Suppressor macrophage treated with lipopolysaccharide for 1 hour (primary cell): ENCODE measurements at places on chromosomes 5 and 9.
A peak's percentile ranks its signal among the peaks of the same experiment; 100 is the strongest.

GRCh38 chr5:139644001-139644456 is 4.1 kb upstream of the CXXC5 start:
- DNase-seq = no peak

- DNase-seq = no peak
Observed at GRCh38 chr5:1504069-1504595, 19.6 kb downstream of the LPCAT1 start.

- no peak for DNase-seq
Observed at GRCh38 chr5:78327761-78328510, 32.5 kb upstream of the SCAMP1 start.

GRCh38 chr9:90860826-90861225 is 59.2 kb downstream of the SYK start:
- DNase-seq = peak; percentile 89

GRCh38 chr9:92266486-92266885 is 27.0 kb downstream of the IARS1 start:
- no peak for DNase-seq

- no peak for DNase-seq
Observed at GRCh38 chr9:131470581-131470991, 32.1 kb upstream of the POMT1 start.

DNA sequence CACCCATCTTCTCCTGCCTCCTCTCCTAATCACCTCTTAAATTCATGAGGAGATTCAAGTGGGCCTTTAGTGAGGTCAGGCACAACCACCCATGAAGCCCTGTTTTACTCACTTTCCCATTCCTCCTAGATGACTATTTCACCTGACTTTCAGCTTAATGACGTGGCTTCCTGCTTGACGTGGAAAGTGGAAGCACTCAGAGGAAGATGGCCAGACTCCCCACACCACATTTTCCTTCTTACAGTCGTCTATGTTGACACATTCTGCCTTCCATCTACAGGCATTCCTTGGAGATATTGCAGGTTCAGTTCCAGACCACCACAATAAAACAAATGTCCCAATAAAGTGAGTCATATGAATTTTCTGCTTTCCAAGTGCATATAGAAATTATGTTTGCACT is 146.4 kb upstream of the TAS2R1 start:
- DNase-seq = no peak

DNA sequence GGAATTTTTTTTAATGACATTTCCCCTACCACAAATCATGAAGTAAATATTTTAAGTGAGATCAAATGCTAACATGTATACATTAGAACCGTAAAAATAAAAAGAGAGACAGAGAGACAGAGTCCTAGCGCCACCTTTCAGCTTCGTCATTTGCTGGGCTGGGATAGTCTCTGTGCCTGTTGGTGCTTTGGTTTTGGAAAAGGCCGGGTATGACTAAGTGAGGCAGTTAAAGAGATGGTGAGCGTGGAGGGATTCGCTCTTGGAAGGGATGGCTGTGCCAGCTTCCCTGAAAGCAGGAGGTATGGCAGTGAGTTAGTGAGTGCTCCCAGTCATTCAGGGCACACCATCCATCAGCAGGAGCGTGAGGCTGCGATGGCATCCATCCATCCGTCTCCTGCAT is 729.6 kb upstream of the WWC1 start:
- no peak for DNase-seq

DNA sequence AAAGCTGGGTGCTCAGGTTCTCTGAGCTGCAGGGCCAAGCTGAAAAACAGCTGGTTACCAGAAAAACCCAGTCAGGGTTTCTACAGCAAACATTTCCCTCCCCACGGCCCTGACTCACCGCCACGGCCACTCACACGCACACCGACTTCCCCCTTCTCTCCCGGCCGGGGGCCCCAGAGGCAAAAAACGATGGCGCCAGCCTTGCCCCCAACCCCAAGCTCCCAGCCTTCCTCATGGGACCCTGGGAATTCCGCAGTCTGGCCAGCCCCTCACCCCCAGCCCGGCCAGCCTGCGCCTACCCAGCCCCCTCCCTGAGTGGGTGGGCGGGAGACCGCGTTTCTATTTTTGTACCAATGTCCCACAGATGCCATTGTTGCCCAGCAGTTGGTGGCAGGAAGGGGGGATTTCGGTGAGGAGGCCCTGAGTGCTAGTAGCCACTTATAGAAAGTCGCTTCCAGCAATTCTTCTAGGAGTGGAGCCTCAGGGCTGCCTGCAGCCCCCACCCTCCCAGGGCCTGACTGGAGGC is 18.4 kb downstream of the ENG start:
- peak; percentile 93 for DNase-seq

DNA sequence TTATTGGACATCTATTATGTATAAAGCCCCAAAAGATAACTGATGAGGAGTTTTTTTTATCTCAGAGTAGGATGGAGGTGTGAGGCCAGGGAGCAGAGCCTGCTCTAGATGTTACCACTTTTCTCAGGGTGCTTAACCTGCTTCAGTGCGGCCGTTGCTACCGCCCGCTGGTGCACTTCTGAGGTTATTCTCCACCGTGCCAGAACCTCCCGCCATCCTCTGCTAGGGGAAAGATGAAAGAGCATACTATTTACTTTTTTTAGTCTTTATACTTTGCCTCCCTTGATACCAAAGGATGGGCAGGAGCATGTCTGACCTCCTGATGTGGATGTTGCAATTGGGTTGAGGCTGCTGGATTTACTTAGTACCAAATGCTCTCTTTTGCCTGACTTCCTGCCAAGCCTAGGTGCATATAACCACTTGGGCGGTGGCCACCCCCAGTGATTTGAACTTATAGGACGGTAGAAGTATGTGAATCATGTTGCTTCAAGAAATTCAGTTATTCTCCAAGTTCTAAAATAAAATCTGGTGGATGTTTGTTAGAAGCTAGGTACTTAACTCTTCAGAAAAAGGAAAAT is 71.1 kb upstream of the HSPB3 start:
- no peak for DNase-seq

DNA sequence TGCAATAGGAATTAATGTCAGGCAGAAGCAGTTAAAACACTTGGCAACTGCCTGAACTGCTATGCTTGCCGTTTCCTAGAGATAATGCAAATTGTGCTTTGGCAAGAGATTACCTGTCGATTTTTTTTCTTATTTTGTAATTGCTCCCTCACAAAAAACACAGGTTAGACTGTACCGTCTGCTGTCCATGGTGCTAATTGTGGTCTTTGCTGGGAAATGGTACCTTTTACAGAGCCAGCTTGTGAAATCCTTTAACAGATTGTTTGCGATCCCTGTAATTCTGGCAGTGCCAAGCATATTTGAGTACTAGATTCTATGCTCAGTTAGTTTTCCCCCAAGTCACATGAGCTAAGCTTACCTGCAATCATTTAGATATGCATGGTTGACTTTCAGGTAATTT is 2125.8 kb upstream of the WWC1 start:
- DNase-seq = no peak

GRCh38 chr5:82622205-82622604 is 344.1 kb upstream of the RPS23 start:
- no peak for DNase-seq

DNA sequence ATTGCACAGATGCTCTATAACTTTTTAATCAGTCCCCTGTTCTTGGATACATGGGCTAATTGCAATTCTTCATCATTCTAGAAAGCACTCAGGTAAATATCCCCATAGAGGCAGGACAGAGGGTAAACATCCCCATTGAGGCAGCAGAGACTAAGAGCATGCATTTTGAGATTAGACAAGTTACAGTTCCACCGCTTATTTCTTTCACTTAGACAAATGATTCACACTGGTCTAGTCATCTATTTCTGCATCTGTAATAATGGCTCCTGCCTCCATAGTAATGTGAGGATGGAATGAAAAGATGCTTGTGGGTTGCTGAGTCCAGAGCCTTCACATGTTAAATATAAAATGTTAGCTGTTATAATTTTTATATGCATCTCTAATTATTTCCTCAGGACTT is 276.9 kb downstream of the ARHGAP26 start:
- DNase-seq = no peak

GRCh38 chr5:1079961-1080360 is 31.9 kb downstream of the SLC12A7 start:
- DNase-seq = no peak

DNA sequence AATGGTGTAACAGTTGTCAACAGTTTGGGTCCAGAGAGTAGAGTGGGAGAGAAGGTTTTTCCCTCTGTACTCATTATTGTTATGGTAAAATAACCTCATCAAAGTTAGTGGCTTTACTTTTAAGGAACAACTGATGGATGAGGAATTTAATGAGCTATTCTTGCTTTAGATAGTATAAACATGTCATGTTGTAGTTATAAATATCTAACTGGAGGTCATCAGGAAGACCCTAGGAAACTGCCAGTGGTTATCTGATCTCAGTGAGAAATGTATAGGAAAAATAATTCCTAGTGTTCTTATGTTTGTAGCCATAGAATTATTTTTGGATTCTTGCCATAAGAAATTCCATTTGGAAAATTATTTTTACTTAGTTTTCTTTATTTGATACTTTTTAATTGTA is 4.1 kb downstream of the ERCC6L2 start:
- no peak for DNase-seq

DNA sequence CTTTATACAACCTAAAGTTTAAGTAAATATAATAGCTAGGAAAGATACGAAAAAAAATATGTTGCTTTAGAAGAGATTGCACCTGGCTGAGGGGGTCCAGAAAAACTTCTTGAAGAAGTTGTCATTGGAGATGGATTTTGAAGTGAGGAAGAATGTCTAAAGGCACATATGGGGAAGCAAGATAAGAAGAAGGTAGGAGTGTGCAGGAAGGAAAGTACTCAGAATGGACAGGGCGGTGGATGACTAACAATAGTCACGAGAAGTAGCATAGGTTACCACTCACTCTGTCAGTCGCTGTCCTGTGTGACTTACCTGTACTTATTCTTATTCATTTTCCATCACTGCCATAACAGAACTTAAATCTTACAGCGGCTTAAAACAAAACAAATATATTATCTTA is 251.6 kb downstream of the GRIA1 start:
- DNase-seq = no peak

- no peak for DNase-seq
Observed at GRCh38 chr9:136002881-136003280, 41.7 kb upstream of the UBAC1 start.

- DNase-seq = no peak
Observed at GRCh38 chr9:105319202-105319813, 74.9 kb downstream of the SLC44A1 start.

DNA sequence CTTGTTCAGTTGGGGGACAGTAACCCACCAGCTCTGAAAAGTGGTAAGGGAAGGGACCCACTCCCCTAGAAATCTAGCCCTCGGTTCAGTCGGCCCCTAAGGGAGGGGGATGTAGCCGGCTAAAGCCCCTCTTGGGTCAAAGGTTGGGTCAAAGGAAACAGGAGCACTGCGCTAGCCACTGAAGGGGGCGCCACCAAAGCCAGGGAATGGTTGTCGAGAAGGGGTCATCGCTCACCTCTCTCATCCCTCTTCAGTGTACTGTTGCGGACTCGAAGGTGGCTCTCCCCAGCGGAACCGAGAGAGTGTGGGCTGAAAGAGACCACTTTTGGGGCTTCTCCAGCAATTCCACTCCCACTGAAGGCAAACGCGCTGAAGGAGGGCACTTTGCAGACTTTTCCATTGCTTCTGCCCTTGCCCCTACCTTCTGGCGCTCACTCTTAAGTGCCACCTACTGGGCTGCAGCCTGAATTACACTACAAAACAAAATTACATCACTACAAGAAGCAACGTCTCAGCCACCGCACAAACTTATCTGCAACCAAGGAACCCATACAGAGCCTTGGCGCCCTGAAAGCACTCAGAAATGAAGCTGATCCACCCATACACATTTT is 396.9 kb downstream of the PDE4D start:
- no peak for DNase-seq

DNA sequence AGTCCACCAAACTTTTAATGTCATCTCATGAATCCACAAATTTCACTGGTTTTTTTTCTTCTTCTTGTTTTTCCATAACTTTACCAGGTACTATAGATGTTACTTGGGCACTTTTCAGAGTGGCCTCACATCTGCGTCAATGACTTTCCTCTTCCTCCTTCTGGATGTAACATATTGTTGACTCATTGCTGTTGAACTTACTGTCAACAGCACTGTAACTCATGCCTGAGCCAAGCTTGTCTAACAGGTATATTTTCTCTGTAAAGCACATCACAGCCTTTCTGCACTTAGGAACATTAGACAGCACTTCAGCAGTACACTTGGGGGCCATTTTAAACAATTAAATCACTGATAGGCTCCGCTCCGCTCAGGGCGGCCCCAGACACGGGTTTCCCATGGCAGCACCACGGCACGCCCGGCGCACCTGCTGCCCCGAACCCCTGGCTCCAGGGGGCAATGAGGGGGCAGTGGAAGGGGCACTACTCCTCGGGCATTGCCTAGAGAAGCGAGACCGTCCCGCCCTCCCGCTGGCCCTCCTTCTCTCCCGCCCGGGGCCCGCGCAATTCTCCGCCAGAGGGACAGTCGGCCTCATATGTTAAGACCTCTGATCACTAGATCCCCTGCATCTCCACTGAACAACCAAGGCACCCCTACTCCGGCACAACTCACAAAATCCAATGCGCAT is 41.9 kb upstream of the SPATA31C2 start:
- DNase-seq = peak; percentile 27

- no peak for DNase-seq
Observed at GRCh38 chr5:143023411-143024096, 253.4 kb downstream of the ARHGAP26 start.

DNA sequence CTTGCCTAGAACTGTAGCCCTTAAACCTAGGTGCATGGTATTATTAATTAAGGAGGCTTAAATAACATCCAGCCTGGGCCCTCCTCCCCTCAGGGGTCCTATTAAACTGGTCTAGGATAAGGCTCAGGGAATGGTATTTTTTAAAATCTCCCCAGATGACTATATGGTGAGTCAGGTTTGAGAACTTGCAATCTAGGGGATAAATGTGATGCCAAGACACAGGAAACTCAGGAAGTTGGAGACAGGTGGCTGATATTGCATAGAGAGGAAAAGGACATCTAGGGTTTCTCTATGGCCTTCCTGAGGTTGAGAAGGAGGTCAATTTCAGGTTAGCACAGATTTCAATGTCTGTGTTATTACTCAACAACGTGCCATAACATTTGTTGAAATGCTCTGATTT is 581.0 kb downstream of the TLE1 start:
- no peak for DNase-seq

- DNase-seq = no peak
Observed at GRCh38 chr5:131593921-131594320, 41.1 kb downstream of the RAPGEF6 start.

GRCh38 chr5:83586874-83587776 is 115.6 kb downstream of the VCAN start:
- no peak for DNase-seq

DNA sequence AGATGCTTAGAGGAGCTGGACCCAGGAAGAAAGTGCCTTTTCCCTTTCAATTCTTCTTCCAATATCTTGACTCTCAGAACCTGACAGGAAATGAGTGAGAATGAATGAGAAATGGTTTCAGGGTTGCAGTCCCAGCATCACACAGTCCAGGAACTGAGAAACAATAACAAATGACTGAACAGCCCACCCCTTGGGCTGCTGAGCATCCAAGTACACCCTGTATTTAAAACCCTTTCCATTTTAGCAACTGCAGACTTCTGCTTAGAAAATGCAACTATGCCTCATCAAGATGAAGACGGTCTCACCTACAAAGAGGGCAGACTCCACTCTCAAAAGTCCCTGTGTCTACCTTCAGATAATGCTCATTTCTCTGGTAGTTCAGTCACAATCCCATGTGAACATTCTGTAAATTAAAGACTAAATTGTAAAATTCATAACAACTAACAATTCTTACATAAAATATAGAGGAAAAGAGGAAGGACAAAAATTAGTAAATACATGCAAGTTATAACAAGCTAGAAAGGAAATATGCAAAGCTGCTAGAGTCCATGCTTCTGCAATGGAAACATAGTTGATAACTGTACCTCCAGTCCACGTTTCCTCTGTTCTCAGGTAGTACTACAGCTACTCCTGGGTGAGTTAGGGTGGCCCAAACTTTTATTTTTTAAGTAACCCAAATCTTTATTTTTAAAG is 316.5 kb downstream of the ICE1 start:
- DNase-seq = no peak
